ENCODE measurements at places on chromosomes 1 and 21.

GRCh38 chr1:60103186-60103585 lies 29.6 kb upstream of the C1orf87 start:
- DNase-seq = no peak

DNA sequence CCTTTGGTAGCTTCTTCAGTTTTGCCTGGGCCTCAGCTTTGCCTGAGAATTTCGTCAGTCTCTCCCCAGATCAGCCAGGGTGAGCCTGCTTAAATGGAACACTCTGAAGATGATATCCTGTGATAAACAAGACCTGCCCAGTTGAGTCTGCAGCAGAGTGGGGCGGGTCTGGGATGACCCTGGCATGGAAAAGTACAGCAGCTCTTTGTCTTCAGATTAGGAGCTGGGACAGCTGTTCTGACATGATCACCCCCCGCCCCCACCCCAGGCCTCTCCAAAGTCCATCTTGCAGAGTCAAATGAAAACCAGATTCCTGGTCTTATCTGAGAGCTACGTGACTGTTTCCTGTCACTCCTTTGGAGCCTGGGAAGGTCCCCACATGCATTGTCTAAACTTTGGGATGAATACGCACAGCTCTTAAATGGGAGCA lies 2.2 kb upstream of the TMEM51 start:
- DNase-seq = no peak

- DNase-seq = no peak
These were observed 22.7 kb upstream of the FHAD1 start for GRCh38 chr1:15224259-15224869.

DNA sequence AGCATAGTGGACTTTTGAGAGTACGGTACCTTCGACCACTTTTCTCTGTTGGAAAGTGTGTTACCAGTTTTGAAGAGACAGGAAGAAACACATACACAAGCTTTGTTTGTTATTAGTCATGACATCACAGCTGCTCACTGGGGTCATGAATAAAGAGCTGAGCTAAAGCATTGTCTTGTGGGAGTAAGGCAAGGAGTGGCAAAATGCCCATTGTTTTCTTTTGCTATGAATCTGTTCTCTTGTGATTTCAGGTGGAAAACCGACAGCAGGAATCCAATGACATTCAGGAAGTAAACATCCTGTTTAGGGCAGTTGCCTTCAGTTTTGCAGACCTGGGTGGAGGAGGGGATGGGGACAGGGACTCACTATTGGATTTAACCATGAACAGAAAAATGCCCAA lies 66.2 kb downstream of the RGL1 start:
- DNase-seq = no peak

GRCh38 chr1:3469104-3469848 lies 14.8 kb downstream of the ARHGEF16 start:
- DNase-seq = no peak

DNA sequence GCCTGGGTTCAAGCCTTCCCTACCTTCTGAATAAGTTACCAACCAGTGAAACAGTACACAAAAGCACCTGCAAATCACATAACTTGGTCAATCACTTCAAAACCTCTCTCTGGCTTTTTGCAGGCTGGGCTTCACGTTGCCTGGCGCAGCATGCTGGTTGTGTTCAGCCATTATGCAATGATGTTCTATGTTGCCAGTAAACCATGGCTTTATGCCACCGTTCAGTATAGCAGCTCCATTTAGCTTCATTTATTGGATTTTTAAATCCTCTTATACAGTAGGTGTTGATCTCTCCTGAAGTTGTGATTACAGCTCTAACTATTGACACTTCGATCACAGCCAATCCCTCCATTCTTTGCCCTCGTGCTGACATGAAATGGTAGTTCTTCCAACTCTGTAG lies 233.6 kb upstream of the PTBP2 start:
- DNase-seq = no peak

- no peak for DNase-seq
These were observed 112.1 kb downstream of the DTL start for GRCh38 chr1:212147581-212148033.

- DNase-seq = no peak
These were observed 1271.8 kb downstream of the BRINP3 start for GRCh38 chr1:189205863-189206262.

DNA sequence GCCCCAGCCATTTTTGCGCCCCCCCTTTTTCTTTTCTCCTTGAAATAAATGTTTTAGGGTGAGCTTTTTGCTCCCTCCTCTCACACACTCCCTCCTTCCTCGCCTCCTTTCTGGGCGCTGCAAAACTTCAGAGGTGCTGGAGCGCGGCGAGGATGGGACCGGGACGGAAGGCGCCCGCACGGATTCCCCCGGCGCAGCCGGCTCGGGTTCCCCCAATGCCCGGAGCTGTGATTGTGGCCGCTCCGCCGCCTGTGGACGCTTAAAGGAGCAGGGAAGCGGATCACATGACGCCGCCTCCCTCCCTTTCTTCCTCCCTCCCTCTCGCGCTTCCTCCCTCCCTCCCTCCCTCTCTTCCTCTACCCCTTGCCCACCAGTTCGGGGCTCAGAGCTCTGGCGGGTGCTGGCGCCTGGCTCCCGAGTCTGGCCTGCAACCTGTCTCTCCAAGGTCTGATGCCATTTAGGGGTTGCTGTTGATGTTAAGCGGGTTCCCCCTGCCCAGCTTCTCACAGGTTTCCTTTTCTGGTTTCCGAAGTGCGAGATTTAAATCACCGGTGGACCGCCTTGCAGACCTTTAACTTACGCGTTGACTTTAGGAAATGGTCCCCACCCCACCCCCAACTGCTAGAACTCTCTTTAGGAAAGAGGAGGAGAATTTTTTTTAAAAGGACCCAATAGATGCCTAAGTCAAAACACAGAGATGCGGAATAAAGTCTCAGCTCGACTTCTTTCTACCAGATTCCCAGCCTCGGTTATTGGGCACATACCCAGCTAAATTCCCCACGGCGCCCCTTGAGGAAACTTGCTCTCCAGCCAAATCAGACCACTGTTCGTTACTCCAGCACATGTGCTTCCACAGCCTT lies at the start of gene WLS:
Gene WLS (minus strand): TSS at position 235 of the 860 bp plus-strand sequence. CDS start 224 bp downstream, at position 11.
- no peak for DNase-seq

- DNase-seq = no peak
These were observed 57.7 kb downstream of the UBE2T start for GRCh38 chr1:202283991-202284390.

- DNase-seq = no peak
These were observed 7.0 kb downstream of the IL12RB2 start for GRCh38 chr1:67314696-67315095.

DNA sequence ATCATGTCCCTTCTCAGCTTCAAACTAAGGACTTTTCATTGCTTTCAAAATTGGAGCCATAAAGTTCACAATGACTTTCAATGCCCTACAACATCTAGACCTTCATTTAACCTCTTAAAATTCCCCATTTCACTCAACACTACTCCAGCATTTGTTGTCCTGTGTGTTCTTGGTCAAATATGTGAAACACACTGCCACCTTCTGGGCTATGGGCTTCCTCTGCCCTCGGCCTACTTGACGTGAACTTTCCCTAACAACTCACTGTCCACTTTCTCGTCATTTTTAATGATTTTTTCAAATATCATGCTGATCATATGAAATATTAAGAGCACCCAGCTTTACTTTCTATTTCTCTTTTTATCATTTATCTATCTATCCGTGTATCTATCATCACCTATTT lies 2018.4 kb downstream of the NCAM2 start:
- no peak for DNase-seq

- DNase-seq = no peak
These were observed 11.9 kb downstream of the NIPAL3 start for GRCh38 chr1:24427545-24427862.

GRCh38 chr21:26849428-26850115 lies 4.4 kb upstream of the ADAMTS1 start:
- DNase-seq = peak; percentile 2

GRCh38 chr1:202276081-202276715 lies 65.5 kb downstream of the UBE2T start:
- no peak for DNase-seq

GRCh38 chr1:228465571-228466146 lies 21.5 kb upstream of the RNF187 start:
- DNase-seq = no peak

DNA sequence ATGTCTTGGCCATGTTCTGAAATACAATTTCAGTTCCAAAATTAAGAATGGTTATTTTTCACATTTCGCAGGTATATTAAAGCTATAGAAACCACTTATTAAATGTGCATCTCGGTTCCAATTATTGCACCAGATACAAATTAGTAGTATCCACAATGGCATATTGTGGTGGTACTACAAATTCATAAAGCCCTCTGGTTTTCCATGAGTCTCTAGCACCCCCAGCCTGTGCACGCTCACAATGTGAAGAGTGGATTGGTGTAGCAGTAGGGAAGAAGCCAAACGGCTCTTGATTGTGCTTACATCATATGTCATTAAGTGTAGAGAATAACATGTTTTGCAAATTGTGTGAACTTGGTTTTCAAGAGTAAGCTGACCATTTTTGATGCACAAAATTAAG lies 1.9 kb upstream of the BRINP3 start:
- no peak for DNase-seq

- no peak for DNase-seq
These were observed 44.2 kb downstream of the KLHL20 start for GRCh38 chr1:173758980-173759379.

DNA sequence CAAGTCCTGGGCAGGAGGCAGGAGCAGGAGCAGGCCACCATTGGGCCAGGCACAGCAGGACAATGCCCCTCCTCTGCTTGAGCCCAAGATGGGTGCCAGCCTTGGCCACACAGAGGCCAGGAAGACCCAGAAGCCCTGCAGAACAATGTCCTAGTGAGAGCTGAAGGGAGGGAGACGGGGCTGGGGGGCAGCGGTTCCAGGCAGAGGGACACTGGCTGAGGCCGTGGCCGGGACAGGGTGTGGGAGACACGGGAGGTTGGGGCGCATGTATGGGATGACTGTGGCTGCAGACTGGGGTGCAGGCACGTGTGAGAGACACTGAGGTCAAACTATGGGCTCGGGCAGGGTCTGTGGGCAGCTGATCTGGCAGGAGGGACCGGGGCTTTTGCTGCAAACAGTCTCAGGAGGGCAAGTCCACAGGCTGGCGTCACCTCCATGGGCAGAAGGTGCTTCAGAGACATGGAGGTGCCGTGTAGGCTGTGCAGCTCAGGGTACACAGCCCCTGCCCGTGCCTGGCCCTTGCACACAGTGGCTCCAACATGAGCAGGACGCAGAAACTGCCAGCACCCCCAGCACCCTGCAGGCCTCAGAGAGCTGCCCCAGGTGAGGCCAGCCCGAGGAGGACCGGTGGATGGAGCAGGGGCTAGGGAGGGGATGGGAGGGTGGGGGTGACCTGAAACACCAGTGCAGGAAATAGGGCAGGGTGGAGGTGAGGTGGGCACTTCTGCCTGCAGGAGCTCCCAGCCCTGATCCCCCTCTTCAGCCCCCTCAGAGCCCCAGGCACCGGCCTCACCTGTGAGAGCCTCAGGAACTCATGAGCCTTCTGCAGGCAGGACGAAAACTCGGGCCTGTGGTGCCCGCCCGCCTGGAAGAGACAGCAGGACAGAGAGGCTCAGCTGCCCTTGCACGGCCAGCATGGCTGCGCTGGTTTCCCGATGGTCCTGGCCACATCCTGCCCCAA lies 19.5 kb downstream of the LSS start:
- DNase-seq = no peak

- DNase-seq = no peak
These were observed 29.2 kb upstream of the WNT4 start for GRCh38 chr1:22171951-22172715.

DNA sequence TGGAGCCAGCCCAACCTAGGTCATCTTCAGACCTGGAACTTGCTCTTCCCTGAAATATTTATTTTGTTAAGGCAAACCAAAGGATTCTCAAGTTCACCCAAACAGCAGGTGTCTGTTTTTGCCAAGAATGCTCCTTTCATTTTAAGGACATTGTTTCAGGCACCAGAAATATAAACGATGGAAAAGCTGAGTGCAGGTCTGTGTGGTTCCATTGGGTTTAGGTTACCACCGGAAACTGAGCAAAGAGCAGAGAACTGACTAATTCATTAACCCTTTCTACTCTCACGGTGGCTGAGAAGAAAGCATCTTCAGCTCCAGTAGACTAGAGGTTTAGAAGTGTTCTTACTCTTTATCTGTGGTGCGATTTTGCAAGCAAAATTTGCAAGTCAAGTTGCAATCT lies 38.0 kb upstream of the ZC3H11B start:
- no peak for DNase-seq
